ENCODE measurements at places on chromosomes 3 and 15.

GRCh38 chr3:134445636-134446035, 40.1 kb downstream of the ANAPC13 start:
- DNase-seq = no peak

DNA sequence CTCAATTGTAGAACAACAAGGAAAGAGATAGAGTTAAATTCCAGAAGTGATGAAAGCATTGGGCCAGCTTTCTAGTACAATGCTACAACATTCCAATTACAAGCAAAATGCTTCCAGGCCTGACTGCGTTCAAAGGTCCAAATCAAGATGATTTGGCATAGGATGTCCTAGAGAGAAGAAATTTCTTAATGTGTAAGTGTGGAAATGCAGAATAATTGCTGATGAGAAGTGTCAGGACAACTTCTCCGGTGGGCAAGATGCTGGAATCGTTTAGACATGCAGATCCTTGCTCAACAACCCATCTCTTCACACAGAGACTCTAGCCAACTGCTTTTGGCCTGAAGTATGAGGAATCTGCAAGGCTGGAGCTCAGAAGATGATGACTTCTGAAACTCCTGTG, 71.1 kb upstream of the PDZRN3 start:
- no peak for DNase-seq

DNA sequence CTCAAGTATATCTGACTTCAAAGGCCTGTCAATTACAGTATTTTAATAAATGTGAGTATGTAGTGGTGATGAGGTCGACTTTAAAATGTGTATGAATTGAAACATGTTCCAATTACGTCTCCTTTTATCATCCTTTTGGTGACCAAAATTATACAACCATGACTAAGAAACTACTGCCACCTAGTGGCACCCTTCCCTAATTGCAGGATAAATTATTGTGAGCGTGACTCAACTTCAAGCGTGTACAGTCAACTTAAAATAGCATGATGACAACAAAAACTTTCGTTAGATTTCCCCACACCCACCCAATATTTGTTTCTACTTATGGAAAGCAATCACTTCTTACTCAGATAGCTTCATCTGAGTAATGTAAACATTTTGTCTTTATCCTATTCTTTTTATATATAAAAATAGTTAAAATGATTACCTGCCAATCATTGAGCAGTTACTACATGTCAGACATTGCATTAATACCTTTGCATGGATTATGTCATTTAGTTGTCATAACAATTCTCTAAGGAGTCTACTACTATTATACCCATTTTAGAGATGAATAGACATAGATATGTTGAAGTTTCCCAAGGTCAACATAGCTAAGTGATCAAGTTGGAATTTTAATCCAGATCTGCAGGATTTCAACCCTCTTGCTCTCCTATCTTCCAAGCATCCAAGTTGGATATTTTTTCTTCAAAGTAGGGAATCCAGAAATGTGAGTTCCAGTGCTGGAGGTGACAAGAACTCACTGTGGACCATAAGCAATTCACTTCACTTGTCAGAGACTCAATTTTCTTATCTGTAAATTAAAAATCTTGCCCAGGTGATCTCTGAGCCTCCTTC, 106.0 kb downstream of the MEX3B start:
- no peak for DNase-seq

GRCh38 chr3:42088803-42089530, 2.2 kb upstream of the TRAK1 start:
- DNase-seq = no peak

- peak; percentile 95 for DNase-seq
These were observed at the start of gene PPP4R2 for GRCh38 chr3:72996473-72997333. Gene PPP4R2 (plus strand): TSS chr3:72996811. CDS start chr3:72997038, 227 bp downstream.

DNA sequence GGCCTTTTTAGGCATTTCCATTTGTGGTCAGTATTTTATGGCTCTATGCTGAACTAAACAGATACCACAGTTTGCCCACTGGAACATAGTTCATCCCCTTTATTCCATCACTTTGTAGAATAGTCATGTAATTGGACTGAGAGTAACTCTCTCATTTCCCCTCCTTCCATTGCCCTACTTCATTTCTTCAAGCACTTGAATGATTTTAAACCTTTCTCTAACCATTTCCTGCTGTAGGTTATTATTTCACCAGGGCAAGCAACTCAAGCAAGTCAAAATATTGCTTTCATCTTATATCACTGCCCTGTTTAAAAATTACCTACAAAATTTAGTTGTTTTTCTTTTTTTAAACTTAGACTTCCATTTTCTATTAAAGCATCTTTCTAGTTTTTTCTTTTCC, 177.0 kb downstream of the RAP2B start:
- DNase-seq = no peak

DNA sequence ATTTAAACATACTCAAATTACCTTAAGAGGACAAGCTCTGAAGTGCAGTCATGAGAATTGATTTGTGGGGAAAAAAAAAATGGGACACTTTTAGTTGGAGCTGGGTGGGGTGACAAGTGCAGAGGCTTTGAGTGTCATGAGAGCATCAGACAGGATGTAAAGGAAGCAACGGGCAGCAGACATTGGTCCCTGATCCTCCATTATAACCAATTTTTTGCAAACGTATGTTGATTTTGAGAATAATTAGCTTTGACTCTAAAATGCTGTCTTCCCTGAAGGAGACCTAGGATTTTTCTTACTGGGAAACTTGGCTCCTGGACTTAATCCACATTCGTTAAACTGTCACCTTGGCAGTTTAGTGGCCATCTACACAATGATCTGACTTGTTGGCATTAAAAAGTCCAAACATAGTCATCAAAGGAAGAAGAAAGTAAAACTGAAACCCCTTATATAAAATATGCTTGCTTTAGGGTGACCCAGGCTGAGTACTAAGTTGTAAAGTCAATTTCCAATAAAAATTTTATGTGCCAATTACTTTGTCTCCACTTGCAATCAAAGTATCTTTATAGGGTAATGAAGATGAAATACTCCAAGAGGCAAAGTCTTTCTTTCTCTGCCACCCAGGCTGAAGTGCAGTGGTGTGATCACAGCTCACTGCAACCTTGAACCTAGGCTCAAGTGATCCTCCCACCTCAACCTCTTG, 45.6 kb downstream of the BCL2L10 start:
- no peak for DNase-seq

DNA sequence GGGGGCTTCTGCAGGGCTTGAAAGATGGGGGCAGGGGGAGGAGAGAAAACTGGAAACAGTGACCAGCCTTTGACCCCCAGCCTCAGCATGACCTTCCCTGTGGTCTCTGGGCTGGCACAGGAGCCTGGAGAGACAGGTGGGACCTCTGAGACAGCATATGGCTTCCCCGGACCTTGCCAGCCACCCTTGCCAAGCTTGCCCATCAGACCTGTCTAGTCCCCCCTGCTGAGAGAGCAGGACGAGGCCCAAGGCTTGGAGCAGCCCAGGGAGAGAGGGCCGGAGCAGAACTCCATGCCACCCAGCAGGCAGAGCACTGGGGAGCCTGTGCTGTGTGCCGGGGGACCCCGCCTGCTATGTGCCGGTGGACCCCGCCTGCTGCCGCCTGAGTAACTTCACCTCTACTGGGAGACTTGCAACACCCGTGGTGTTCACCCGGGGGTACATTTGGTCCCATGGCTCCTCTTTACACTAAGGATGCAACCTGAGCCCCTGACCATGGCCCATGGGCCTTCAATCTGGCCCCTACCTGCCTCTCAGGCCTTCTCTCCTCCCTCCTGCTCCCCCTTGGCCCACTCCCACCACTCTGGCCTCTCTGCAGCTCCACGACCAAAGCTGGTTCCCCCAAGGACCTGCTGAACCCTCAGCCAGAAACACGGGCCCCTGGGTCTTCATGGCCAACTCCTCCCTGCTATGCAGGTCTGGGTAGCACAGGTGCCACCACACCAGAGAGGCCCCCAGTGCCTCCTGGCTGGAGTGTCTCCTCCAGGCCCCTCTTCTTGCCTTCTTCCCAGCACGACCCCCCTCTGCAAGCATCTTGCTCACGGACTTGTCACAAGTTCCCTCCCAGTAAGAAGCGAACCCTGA, 21.1 kb upstream of the SLC41A3 start:
- no peak for DNase-seq

DNA sequence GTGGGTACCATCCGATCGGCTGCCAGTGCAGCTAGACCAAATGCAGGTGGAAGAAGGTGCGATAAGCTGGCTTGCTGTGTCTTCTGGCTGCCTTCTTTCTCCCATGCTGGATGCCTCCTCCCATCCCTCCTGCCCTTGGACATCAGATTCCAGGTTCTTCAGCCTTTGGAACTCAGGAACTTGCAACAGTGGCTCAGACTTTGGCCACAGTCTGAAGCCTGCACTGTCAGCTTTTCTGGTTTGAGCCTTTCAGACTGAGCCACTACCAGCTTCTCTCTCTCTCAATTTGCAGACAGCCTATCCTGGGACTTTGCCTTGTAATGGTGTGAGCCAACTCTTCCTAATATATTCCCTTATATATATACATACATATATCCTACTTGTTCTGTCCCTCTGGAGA, 485.5 kb downstream of the FHIT start:
- no peak for DNase-seq

- DNase-seq = no peak
These were observed 26.8 kb upstream of the CHRM5 start for GRCh38 chr15:33941279-33942063.

GRCh38 chr15:58585693-58586443, 154.1 kb downstream of the LIPC start:
- no peak for DNase-seq

DNA sequence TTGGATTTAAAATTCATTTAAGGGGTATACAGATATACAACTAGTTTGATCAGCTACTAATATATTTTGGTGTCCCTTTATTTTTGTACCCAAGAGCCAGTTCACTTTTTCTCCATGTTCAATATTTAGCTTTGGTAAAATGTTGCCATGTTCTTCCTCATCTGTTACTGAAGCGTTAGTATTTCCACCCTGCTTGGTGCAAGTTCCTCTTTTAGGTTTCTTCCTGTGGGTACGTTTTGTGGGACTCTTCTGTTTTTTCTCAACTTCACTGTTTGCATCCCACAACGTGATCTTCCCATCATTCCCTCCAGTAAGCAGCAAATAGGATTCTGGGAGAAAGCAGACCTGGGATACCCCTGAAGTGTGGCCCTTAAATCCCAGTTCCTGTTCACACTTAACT, 14.1 kb downstream of the WDR53 start:
- no peak for DNase-seq

- no peak for DNase-seq
These were observed 61.5 kb downstream of the CHCHD4 start for GRCh38 chr3:14063152-14063551.

GRCh38 chr3:90011131-90011530, 903.7 kb downstream of the EPHA3 start:
- DNase-seq = no peak

DNA sequence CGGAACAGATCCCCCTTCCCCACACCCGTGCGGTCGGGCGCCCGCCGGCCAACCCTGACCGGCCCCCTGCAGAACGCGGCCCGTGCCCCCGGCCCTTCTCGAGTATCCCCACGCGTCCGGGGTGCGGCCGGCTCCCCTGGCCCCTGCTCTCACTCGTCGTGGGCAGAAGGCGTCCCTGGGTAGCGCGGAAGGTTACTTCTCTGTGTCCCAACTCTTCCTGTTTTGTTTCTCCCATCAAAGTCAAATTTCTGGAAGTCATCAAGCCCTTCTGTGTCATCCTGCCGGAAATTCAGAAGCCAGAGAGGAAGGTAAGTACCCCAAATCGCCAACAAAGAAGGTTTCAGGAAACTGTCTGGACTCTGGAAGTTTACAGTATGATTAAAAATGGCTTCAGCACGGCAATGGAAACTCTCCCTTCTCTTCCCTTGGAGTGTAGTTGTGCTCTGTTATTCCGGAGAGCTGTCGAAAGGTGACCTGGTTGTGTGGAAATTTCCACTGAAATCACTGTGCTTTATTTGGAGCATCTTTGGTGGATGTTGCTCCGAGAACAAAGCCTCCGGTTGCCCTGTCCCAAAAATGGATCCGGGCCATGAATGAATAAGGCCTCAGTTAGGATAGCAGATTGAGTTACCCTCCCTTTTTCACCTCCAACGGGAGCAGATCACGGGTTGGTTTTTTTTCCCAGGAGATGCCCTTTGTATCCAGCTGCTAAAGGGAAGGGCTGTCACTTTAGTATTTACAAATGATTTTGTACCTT, 536 bp downstream of the SEC61A1 start:
- DNase-seq = no peak

- DNase-seq = no peak
These were observed 34.4 kb upstream of the MYO5C start for GRCh38 chr15:52329987-52330386.

DNA sequence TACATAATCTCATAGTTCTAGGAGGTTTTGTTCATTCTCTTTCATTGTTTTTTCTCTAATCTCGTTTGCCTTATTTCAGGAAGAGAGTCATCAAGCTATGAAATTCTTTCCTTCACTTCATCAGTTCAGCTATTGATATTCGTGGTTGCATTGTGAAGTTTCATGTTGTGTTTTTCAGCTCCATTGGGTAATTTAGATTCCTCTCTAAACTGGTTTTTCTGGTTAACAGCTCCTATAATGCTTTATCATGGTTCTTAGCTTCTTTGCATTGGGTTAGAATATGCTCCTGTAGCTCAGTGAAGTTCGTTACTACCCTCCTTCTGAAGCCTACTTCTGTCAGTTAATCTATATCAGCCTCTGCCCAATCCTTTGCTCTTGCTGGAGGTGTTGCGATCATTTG, 69.4 kb upstream of the CD96 start:
- DNase-seq = no peak

DNA sequence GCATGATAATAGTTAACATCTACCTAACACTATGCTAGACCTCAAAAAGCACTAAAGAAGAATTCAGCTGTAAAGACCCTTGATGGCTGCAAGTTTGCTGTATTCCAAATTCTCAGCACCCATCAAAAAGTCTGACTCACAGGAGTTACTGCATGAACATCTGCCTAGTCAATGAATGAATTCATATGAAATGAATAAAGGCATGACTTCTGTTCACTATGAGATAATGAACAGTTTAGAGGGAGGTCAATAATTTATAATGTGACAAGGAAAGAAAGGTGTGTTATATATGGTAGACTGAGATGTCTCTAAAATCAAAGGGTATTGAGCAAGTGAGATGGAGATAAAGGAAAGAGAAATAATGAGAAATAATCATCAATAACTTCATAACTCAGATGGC, 508.2 kb upstream of the TGFBR2 start:
- DNase-seq = no peak

- no peak for DNase-seq
These were observed 1.5 kb upstream of the ITIH1 start for GRCh38 chr3:52775877-52776276.

Measured in chondrocyte (in vitro differentiated cells).